ENCODE measurements at places on chromosomes 7 and 10.

DNA sequence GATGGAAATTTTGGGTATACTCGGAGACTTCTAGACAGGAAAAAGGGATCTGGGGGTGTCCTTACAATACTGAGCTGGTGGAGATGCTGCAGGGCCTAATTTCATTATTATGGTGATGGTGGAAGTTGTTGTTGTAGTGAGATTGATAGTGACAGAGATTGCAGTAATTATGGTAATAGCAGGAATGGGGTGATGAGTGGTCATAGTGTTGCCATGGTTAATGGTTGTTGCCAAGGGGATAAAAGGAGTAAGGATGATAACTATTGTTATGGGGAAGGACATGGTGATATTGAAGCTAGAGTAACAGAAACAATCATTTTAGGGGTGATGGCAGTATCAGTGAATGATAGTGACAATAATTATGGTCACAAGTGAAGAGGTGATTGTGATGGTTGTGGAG lies 27.1 kb upstream of the LBX1 start:
- DNase-seq: no peak

GRCh38 chr7:119254742-119255141 lies 1018.2 kb upstream of the KCND2 start:
- peak; percentile 15 for DNase-seq

DNA sequence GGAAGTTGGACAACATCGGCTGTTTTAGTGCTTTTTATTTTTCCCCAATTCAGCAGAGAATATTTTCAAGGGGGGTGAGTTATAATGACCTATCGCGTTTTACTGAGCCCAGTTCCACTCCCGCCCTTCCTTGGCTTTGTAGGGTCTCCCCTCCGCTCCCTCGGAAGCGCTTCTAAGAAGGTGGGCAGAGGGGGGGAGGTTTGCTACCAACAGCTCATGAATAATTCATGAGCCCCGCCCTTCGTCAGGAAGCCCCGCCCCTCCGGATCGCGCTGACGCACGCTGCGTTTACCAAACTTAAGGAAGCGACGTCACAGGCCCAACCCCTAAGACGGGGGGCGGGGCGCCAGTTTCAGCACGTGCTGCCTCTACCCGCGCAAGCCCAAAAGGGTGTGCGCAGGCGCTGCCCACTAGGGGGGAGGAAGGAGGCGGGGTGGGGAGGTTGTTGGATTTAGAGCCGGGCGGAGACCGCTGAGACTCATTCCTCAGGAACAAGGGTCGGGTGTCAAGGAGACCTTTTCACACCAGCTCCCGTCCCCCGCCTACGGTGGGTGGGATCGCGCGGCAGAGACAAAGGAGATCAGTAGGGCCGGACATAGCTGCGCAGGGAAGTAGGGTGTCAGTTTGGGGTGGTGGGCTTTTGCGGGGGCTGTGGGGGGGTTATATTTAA lies 529 bp upstream of the MEPCE start:
- peak; percentile 91 for DNase-seq

GRCh38 chr7:143299346-143299745 lies 11.2 kb downstream of the CASP2 start:
- DNase-seq: no peak

All from HS-5 (cell line).